Foreskin fibroblast (primary cell): ENCODE measurements at places on chromosomes 5 and 9.

GRCh38 chr5:94285984-94286383, 332.4 kb downstream of the KIAA0825 start:
- DNase-seq, result no peak

GRCh38 chr5:20359377-20359776, 371.4 kb upstream of the CDH18 start:
- no peak for DNase-seq

DNA sequence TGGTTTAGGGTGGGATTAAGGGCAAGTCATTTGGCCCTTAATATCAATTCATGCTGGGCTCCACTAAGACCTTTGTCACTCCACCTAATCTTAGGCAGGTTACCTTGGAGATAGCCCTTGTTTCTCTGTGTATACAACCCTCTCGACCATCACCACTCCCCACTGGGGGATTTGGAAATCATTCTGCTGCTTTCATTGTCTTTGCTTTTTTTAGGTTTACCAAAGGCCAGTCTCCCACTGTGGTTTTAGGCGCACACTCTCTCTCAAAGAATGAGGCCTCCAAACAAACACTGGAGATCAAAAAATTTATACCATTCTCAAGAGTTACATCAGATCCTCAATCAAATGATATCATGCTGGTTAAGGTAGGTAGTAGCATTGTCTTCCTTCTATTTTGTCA, 6.2 kb downstream of the GZMK start:
- no peak for DNase-seq

- peak; percentile 56 for DNase-seq
Observed at GRCh38 chr9:81984928-81985327, 3.6 kb upstream of the SPATA31D1 start.

DNA sequence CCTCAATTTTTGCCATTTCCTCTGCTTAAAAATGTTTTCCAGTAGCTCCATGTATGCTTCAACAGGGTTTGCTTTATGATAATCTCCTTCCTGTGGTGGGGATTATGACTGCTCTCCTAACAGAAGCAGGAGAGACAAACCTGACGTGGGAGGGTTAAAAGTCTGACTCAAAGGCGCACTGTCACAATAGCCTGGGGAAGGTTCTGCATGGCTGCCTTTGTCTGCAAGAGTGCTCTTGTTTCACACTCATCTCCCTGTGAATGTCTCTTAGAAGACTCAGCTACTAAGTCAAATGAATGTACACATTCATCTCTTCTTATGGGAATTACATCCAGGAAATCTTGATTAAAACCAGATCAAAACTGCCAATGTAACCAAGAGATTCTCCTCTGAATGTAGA, 90.9 kb upstream of the MTAP start:
- DNase-seq, result no peak

- DNase-seq, result peak; percentile 24
Observed at GRCh38 chr9:111601237-111602018, 2.0 kb upstream of the PTGR1 start.

DNA sequence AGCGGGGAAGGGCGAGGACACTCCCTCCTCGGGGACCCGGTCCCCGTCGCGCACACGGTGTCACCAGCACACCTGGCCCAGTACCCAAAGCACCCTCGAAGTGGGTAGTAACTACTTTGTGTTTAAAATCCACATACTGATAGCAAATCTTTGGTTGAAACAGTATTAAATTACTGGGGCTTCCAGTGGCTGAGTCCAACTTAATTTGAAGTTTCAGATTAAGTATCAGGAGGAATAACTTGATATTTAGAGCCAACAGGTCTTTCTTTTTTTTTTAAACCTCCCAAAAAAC, 615 bp downstream of the ATG10 start:
- no peak for DNase-seq

DNA sequence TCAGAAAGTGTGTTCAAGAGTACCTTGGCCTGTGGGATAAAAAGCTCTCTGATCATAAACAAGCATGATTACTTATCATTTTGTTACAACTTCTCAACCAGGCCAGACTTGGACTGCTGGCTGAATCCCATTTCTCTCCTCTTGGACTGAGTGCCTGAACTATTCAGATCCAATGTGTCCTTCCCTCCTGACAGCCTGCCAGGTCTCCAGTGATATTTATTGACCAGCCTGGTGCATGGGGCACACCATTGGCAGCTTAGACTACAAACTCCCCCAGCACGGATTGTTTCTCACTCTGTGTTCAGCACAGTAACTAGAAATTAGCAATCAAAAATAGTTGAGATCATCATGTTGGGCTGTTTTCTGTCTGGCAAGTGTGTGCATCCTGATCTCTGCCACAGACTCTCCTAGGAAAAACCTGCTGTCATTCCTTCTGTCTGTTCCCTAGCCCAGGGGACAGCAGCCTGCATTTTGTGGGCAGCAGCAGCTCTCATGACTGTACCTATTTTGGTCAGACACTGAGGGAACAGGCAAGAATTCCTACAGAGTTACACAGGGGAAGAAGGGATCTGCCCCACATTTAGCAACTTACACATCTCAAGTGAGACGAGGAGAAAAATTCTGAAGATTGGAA, 348.1 kb downstream of the ADAMTS6 start:
- no peak for DNase-seq

GRCh38 chr5:4250254-4250653, 654.6 kb downstream of the IRX1 start:
- no peak for DNase-seq

DNA sequence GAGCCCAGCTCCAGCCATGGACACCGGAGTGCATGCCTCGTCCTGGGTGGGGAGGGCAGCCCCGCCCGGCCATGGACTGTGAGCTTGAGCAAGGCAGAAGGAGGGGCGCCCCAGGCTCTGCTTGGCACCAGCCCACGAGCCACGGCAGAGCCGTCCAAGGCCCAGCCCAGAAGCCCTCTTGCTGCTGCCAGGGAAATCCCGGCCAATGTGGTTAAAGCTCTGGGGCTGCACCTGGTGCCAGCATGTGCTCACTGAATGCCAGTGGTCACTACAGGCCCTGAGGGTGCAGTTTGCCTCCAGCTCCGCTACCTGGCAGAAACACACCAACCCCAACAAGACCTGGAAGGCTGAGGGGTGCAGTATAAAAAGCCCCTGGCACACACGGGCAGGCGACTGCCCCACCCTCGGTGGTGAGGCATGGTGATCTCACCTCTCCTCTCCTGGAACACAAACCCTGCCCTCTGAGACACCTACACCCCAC, 11.8 kb downstream of the BRD3 start:
- peak; percentile 72 for DNase-seq

GRCh38 chr9:95344735-95345325, 27.3 kb upstream of the FANCC start:
- no peak for DNase-seq

DNA sequence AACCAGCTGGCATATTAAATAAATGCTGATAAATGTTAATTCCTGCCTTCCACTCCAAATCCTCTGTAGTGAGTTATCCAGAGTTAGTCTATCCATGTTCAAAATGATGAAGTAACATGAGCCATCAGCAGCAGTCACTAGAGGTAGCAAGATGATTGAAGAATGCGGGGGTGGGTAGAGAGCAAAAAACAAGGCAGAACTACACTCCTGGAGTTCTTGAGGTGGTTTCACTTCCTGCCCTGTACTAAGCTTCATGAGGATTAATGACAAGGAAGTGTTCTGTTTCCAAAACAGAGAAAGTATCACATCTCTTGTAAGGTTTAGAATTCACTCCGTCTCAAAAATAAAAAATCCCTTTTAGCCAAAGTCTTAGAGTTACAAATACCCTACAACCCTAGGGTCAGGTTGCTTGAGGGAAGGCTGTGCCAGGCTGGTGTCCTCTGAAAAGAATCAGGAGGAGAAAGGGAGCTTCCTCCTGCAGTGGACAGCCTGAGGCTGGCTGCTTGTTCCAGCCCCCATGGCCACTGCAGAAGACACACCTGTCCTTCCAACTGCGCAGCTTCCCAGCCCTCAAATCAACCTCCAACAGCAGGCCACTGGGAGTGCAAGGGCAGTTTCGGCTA, 180.2 kb downstream of the DENND1A start:
- DNase-seq, result peak; percentile 11

DNA sequence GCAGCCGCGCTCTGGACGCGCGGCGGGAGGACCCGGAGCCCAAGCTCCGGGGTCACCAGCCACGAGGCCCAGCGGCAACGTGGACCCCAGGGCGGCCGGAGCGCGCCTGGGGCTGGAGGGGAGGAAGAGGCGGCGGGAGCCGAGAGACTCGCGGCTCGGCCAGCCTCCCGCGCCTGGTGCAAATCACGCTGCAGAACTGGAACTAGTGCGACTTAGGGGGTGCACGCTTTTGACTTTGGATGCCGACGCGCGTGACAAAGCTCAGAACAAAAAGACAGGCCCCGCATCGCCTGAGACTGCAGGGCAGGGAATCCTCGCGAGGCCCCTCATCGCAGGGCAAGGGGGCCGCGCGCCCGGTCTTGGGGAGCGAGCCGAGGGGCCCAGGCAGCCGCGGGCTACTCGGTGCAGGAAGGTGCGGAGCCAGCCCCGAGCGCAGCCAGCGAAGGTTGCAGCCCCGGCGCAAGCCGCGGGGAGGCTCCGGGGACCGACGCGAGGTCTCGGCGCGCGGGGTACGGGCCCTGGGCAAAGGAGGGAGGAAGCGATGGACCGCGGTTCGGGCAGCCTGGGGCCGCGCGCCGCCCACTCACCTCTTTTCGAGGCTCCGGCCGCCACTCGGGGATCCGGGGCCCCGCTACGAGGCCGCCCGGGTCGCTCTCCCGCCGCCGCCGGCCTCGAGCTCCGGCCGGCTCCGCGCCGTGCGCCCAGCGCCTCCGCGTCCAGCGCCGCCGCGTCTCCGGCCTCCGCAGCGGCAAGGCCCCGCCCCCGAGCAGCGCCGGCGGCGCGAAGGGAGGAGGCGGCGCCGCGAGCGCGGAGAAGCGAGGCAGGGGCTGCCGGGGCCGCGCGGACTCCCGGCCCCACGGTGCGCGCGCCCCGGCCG, at the start of gene GOLM1:
Gene GOLM1, minus strand, starts transcription at position 735 of the 877 bp plus-strand sequence. CDS start 20,238 bp downstream, outside the sequence.
- DNase-seq, result peak; percentile 59

DNA sequence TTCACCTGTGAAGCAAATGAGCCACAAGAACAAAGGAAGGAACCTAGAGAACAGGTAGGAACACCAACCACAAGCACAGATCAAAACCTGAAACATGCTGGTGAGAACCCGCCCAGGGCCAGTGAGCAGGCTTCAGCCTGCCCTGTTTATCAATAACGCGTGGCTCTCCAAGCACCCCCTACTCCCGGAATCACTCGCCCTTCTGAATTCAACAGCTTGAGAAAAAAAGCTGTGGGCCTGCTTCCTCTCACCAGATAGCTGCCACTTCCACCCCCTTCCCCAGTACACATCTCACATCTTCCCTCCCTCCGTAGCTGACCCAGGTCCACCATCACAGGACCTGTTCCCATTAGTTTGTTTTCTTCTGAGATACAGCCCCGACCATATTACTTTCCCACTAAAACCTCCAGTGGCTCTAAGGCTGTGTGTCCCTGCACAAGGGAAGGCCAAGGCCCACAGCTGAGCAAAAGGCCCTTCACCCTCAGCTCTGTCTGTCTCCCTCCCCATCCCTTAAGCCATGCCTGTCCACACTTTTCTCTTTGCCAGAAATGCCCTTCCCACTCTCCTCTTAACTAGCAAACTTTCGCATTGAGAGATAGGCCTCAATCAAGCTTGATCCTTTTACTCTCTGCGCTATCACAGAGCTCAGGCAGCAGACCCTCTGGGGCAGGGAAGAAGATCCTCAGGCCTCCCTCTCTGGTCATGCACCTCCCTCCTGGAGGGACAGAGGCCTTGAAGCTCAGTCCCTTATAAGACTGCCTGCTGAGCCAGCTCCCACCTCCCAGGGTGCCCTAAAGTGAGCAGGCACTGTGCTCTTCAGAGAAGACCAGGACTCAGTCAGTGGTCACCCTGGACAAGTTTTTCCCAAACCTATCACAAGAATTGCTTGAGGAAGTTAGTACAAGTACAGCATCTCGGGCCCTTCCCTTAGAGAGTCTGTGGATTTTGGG, 30.1 kb downstream of the B4GALT1 start:
- DNase-seq, result no peak

- DNase-seq, result no peak
Observed at GRCh38 chr9:18920141-18921084, 112.6 kb downstream of the SAXO1 start.

- no peak for DNase-seq
Observed at GRCh38 chr5:33808699-33809098, 83.1 kb downstream of the ADAMTS12 start.

- DNase-seq, result no peak
Observed at GRCh38 chr5:42593591-42593990, 163.0 kb upstream of the CCDC152 start.

DNA sequence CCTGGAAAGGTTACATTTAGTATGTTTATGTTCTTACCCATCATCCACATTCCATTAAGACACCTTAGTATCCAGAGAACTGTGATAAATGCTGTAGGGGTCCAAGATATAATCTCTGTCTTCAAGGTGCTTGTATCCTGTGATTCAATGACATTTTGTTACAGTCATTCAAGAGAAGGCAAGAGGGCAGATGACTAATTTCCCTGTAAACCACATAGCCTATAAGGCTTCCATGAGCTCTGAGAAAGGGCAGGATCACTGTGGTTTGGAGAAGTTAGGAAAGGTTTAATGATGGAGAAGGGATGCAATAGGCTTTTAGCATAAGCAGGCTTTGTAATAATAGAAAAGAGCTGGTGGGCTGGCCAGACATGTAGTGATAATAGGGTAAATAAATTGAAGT, 40.0 kb downstream of the PAPPA start:
- peak; percentile 82 for DNase-seq

- DNase-seq, result no peak
Observed at GRCh38 chr5:178083922-178084321, 29.4 kb upstream of the N4BP3 start.

- no peak for DNase-seq
Observed at GRCh38 chr5:79122973-79123372, 11.4 kb downstream of the BHMT start.
